Muscle of back (tissue), 13 donors: ENCODE measurements at places on chromosomes 11 and 22. TPM values are rescaled to one million over a fixed set of nuclear protein-coding genes. Genes with fewer than 3 reads are reported as not detected.

SLC22A12 gene
- polyA plus RNA-seq, result not detected

PMM1 gene
- 22.6 TPM for polyA plus RNA-seq

OSM gene
- polyA plus RNA-seq, result 0.17 TPM

CHORDC1 gene
- 28.1 TPM for polyA plus RNA-seq

OR8H2 gene
- 0.05 TPM for polyA plus RNA-seq

DNA sequence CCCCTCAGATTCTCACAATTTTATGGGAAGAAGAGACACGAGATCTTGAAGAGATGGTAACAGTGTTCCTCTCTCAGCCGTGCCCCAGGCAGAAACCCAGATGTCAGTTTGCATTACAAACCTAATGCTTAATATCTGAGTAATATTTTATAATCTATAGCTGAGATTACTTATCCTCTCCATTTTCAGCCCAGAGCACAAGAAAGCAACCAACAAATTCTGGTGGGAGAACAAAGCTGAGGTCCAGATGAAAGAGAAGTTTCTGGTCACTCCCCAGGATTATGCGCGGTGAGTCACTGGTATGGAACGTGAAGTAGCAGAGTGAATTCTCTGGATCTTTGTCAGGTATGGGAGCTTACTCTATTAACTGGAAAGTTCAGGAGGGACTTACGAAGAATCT is 884 bp downstream of the CENATAC start:
- DNase-seq, result no peak

DNA sequence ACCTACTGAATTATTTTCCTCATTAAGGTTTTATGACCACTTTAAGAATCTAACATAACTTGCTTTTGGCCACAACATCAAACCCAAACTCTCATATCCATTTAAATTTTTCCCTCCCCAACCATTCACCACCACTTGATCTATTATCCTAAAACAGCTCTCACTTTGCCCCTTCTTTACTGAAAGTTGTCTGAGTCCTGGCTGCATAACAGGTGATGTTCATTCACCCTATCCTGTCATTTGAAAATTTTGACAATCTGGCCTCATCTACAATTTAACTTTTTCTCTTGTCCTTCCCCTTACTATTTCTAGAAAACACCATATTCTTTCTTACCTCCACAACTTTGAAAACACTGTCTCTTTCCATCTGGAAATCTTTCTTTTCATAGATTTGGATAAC is 89.3 kb downstream of the BDNF start:
- no peak for DNase-seq

DNA sequence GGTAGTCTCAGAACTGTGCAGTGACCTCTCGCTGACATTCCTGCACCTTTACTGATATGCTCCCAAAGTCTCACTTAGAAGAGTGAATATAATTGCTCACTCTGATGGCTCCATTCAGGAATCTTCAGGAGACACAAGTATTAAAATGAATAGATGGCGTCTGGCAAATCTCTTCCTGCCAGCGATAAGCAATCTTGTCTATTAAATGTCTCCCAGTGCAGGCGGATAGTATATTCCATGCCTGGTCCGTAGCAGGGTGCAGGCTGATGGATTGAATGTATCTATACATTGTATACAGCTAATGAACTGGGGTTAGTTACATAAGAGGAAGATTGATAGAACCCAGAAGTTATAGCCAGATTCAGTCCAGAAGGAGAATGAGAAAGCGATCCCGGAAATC is 575.3 kb downstream of the NTM start:
- no peak for DNase-seq

DNA sequence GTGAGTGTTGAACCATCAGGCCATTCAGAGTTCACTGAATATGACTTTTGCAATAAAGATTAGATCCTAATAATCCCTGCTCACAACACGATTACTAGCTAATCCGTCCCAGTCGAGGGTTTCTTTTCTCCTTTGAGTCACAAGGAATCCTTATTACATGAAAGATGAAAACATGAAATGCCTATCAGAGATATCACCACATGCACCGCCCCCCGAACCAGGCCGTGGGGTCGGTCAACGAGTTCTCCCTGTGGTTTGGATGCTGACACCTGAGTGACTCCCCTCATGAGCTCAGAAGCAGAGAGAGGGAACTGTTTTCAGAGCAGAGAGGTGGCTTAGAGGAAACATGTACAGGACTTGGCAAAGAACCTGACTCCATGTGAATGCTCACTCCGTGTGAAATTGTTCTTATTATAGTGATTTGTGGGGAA is 263.3 kb downstream of the ETS1 start:
- DNase-seq, result no peak

- no peak for DNase-seq
These were observed 205.5 kb upstream of the TMEM45B start for GRCh38 chr11:129610125-129610524.

GRCh38 chr11:944711-945470 is 19.2 kb downstream of the AP2A2 start:
- DNase-seq, result peak; percentile 17

DNA sequence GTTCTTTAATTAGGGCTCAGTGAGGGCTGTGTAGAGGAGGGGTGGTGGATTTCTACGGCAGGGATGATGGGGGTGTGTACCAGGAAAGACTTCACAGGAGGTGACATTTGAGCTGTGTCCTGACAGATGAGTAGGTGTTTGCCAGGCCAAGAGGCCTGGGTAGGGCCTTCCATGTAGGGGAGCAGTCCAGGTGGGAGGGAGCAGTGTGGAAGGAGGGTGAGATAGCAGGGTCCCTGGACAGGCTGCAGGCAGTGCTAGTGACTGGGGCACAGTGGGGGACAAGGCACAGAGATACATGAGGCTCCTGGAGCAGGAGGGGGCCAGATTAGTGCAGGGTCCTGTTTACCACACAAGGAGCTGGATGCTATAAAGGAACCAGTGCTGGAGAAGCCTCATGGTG is 147.9 kb upstream of the CADM1 start:
- no peak for DNase-seq

DNA sequence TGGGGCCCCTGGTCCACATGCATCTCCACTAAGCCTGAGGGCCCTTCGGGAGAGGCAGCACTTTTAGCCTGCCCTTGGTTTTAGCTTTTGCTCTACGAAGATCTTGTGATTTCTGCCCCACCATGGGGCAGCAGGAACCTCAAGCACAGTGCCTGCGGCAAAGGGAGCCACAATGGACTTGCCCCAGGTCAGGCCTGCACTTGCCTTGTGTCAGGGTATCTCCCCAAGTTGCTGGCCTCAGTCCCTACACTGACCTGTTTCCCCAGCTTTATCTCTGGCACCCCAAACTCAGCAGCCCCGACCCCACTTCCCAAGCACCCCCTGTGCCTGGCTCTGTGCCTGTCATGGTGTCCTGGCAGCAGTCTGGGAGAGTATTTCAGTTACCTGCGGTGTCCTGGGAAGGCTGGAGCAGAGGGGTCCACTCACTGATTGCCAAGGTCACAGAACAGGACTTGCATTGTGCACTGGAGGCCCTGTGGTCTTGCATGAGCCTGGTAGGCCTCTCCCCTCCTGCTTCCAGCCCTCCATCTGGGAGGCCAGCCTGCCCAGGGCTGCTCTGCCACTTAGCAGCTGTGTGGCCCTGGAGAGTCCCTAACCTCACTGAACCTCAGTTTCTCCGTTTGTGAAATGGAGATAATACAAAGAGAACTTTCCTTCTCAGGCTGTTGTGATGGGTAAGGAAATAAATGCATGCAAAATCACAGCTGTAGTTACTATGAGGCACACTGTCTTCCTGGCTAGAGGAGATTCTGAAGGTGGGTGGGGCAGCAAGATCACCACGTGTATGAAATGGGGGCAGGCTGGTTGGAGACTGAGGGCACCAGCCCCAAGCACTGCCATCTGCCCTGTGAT is 3.6 kb upstream of the AIFM3 start:
- no peak for DNase-seq
